COR-L47 (cell line): ENCODE measurements at places on chromosomes 7 and 10.

DNA sequence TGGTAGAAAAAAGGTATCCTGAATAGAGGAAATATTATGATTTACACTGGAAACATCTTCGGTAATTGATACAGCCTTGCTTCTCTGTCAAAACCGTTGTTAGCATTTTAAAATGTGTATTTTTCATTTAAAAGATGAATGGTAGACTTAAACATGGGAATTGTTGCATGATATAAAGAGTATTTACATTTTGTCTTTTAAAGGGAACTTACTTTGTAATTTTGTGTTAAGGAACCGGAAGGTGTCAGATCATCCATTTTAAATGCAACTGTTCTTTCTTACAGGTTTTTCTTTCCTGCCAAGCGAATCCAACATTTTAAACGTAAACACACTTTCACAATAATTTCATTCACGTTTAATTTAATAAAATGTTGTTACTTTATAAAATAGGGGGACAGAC is 1.8 kb upstream of the IGF2BP3 start:
- DNase-seq: no peak

DNA sequence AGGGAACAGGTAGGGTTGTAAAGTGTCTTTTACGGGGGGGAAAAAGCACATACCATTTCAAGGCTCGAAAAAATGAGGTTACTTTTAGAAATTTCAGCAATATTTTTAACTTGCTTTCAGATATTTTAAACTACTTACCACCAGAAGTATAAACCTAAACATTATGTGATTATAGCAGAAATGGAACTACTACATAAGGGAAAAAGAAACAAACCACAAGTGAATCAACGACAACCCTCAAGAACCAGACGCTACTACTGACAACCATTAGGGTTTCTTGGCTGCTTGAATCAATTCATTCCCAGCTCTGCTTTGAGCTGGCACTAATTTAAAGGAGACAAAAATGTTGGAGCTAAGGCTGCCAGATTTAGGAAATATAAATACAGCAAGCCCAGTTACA is 80.1 kb downstream of the ZFAND4 start:
- DNase-seq: no peak

GRCh38 chr10:11901036-11901301 is 77.8 kb downstream of the PROSER2 start:
- DNase-seq: no peak

DNA sequence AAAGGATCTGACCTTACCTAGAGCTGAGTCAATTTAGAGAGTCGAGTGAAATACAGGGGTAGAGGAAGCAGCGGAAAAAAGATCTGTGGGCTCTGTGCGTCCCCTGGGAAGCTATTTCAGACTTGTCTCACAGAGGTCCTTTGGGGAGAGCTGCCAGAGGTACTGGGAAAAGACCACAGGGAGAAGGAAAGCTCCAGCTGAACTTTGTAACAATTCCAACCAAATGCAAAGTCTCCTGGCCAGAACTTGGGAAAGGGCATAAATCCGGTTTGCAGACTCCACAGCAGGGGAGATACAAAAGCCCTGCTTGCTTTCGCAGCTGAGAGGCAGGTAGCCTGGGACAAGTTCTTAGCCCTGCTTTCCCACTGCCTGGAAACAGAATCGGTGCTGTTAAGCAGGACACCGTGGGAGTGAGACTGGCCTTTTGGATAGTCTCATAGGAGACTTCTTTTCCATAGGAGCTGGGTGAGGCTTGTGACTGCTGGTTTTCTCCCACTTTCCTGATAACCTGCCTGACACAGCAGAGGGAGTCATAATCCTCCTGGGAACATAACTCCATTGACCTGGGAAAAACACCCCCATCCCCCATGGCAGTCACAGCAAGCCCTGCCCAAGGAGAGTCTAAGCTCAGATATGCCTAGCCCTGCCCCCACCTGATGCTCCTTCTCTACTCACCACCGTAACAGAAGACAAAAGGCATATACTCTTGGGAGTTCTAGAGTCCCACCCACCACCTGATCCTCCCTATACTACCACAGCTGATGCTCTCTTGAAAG is 926.2 kb downstream of the KCNMA1 start:
- no peak for DNase-seq

DNA sequence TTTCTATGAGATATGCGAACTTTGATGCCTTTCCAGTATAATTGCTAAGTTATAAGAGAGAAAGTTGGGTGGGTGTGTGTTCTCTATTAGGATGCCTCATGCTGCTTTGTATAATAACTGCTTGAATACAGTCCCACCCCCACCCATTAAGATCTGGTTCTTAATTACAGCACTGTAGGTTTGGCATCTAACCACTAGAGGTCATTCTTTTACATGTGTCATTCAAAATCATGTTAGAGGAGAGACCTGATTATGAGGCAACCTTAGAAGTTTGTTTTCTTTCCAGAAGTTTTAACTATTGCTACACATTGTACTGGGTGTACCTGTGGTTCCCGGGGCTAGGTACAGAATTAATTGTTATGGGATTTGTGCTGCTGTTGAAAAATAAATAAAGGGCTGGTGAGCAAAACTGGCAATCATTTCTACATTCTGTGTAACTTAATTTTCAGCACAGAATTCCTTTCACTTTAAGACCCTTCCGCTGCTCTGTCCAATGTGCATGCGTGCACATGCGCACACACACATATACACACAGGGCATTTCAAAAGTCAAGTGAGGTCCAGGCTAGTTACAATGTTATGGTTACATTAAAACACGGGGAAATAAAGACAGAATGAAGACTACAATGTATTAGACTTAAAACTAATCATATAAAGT is 1156.3 kb downstream of the SORCS3 start:
- DNase-seq: no peak

DNA sequence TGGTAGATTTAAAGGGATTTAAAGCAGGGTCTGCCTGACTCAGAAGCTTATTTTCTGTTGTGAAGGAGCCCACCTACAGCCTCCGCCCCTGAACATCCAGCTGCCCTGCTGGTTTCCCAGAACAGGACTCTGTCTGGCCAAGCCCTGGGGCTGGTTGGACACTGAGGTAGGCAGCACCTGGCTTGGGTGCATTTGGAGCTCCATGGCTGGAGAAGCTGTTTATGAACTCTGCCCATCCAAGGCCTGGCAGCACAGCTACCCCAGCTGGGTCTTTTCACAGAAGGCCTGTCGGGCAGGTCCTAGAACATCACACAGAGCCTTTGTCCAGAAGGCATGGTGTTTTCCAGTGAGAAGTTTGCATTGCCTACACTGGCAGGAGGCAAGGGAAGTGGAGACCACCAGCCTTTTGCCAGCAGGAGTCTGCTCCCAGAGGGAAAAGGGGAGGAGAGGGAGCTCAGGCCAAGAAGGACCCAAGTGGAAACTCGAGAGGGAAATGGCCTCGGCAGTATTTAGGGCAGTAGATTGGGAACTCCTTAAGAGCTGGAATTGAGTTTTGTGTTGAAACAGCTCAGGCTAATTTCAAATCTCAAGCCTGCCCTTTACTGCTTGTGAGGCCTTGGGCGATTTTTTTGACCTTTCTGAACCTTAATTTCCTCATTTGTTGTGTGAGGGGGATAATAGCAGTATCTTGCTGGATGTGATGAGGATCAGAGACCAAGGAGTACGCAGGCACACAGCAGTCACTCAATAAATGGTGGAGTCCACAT is 12.3 kb upstream of the PDCD4 start:
- no peak for DNase-seq

GRCh38 chr7:104816537-104816936 is 197.5 kb upstream of the KMT2E start:
- DNase-seq: no peak

- no peak for DNase-seq
Measured at GRCh38 chr7:151729521-151729921, 147.4 kb downstream of the PRKAG2 start.

- peak; percentile 68 for DNase-seq
Measured at GRCh38 chr10:70540789-70541360, 61.7 kb downstream of the PRF1 start.

GRCh38 chr10:108070789-108071188 is 906.3 kb upstream of the SORCS1 start:
- no peak for DNase-seq

DNA sequence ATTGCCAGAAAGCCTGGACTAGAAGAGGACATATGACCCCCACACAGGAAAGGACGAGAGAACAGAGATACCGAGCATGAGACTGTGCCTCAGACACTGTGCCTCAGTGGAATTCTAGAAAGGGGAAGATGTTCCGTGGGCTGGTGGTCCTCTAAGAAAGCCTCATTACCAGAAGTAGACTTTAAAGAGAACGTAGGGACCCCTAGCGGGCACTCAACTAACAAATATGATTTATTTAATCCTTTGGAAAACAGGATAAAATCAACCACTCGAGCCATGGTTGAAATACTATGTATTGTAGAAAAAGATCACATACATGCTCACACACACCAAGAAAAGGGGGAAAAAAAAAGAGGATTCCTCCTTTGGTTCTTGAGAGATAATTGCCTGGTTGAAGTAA is 701.2 kb upstream of the SORCS1 start:
- DNase-seq: no peak

DNA sequence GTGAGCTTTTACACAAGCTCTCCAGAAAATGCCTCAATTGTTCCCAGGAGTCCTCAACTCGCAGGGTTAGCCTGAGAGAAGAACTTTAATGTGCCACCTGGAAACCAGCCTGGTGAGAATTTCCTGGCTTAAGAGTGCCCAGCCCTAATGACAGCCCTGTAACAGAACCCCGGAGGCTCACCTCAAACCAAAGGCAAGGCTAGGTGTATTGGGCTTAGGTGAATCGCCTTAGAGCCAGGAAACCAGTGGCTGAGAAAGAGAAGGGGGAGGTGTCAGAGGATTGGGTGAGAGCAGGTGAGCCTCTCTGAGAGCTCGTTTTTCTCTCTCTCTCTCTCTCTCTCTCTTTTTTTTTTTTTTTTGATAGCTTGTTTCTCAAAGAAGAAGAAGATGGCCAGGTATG is 7.3 kb downstream of the OCM2 start:
- DNase-seq: no peak

DNA sequence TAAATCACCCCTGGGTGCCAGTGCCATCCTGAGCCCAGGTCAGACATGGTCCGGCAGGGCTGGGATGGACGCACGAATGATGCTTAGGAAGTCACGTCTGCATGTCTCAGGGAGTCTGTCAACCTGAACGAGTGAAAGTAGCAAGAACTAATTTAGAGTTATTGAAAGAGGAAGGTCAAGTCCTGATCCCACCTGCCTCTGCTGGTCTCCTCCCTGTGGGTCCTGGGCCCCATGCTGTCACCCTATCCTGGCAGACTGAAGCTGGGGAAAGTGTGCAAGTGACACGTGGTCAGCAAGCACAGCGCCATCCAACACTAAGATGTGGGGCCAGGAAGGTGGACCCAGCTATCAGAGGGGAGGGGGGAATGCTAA is 26.1 kb upstream of the GRID1 start:
- no peak for DNase-seq

DNA sequence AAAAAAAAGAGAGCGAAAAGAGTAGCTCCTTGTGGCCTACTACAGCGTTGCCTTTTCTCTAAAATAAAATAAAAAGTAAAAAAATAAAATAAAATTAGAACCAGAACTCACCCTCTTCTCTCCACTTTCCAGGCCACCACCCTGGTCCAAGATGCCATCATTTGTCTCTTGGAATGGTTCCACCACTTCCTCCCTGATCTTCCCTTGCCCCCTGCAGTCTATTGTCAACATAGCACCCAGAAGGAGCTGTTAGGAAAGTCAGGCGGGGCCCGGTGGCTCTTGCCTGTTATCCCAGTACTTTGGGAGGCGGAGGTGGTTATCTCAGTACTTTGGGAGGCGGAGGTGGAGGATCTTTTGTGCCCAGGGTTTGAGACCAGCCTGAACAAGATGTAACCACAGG is 7.6 kb upstream of the GRID2IP start:
- DNase-seq: peak; percentile 77

DNA sequence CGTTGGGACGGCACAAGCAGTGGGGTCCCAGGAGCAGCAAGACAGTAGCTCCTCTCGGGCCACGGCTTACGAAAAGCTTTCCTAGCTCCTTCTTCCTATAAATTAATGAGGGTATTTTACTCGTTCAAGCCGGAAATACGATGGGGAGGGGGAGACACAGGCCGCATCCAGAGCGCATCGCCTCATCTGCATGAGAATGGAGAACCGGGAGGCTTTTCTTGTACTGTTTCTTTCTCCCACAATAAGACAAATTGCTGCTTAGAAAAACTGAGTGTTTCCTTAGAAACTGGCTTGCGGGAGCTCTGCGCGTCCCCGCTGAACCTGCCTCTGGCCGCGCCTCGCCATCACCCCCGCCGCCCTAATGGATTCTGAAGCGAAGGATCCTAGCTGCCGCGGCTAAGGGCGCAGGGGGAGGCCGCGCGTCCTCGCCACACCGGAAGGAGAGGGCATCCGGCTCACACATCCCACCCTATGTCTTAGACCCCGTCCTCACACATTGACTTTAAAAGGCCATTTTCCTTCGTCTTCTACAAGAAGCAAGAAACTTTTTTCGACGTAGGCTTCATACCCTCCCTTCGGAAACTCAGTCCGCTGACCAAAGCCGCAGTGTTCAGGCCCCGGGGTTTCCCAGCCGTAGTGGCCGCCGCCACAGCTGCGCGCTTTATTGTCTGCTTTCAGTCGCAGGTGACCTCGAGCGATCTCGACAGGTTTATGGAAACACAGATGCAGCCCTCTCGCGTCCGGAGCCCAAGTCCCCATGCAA is 8.8 kb downstream of the NXPH1 start:
- no peak for DNase-seq

GRCh38 chr10:68462536-68462935 is 9.2 kb downstream of the DNA2 start:
- no peak for DNase-seq

- DNase-seq: no peak
Measured at GRCh38 chr7:105365541-105366534, 22.9 kb downstream of the SRPK2 start.

GRCh38 chr10:71629131-71629530 is 90.4 kb downstream of the C10orf105 start:
- DNase-seq: no peak

- DNase-seq: no peak
Measured at GRCh38 chr10:62617652-62618051, 186.9 kb upstream of the ADO start.

- no peak for DNase-seq
Measured at GRCh38 chr10:109474261-109474660, 449.1 kb downstream of the XPNPEP1 start.

DNA sequence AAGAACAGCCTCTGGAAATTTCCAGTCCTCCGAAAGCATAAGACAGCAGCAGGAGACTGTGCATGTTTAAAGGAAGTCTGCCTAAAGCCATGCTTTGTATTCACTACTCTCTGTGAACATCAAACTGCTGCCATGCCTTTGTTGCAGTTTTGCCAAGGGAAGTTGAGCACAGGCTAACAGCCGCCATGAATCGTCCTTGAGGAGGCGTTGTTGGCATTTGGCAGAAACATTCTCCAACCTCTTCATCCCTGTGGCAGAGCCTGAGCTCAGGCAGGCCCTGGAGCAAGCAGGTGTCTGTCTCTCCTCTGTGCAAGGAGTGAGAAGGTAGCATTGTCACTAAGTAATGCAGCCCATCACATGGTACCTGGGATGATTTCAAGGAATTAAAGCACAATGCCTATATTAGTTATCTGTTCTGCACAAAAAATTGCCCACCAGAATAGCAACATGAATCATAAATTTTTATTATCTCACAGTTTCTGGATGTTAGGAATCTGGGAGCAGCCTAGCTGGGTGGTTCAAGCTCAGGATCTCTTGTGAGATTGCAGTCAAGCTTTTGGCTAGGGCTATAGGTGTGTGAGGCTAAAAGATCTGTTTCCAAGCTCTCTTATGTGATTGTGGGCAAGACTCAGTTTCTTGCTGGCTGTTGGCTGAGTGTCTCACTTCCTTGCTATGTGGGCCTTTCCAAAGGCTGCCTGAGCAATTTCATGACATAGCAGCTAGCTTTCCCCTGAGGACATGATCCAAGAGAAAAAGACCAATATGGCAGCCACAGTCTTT is 46.5 kb upstream of the KIAA1217 start:
- DNase-seq: no peak
